ENCODE measurements at places on chromosomes 5 and 9.

- no peak for DNase-seq
Measured at GRCh38 chr5:142295084-142295758, 29.6 kb downstream of the SPRY4 start.

- DNase-seq, result no peak
Measured at GRCh38 chr5:181042722-181043121, 2.7 kb downstream of the BTNL9 start.

DNA sequence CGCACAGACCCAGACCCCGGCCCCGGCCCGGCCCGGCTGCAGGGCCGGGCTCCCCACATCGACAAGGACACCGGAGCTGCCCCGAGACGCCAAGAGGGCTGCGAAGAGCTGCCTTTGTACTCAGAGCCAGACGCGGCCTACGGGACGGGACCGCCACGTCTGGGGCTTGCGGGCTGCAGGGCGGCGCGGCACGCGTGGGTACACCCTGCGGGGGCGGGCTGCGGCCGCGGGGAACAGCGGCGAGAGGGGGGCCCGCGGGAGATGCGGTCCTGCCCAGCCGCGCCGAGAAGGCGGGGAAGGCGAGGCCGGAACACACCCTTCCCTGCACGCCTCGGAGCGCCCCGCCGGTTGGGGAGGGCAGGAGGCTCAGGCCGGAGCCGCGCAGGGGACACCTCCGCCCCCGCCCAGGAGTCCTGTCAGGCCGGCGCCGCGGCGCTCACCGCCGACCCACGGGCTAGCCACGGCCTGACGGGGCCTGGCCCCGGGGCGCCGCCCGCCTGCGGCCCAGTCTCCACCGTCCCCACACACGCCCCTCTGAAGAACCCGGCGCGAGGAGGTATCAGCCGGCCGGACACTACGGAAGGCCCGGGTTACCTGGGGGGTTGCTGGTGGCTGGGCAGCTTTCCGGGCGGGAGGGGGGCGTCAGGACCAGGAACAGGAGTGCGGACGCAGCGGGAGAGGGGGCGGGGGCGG is 478 bp downstream of the RAB14 start:
- DNase-seq, result no peak

DNA sequence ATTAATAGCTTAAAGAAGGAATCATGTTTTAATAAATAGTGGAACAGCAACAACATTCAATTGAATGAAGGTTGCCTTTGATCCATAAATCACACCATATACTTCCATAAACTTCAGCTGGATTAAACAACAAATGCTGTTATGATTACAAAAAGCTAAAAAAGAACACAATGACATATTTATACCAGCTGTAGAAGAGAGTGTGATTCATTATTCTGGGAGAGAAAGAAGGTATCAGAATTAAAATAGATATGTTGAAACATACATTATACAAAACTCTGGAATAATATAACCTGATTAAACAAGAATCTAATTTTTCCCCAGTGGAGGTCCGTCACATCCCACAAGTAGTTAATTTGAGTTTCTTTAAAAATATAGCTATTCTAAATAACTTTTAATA is 7.5 kb upstream of the RECK start:
- DNase-seq, result no peak

DNA sequence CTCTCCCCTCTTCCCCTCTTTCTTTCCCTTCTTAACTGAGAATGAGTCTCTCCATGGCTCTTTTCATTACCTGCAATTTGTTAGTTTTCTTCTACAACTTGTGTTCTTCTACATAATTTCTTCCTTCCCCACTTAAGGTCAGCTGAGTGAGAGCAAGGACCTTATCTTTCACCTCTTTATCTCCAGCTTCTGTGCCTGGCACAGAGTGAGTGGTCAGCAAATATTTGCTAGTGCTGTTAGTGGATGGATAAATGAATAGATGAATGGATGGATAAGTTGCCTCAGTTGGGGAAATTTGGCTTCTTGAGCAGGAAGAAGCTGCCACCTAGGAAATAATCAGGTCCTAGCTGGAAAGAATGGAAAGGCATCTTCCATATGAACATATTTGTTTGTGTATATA is 44.6 kb upstream of the PPARGC1B start:
- DNase-seq, result no peak

- no peak for DNase-seq
Measured at GRCh38 chr5:79263290-79263689, 27.4 kb downstream of the JMY start.

DNA sequence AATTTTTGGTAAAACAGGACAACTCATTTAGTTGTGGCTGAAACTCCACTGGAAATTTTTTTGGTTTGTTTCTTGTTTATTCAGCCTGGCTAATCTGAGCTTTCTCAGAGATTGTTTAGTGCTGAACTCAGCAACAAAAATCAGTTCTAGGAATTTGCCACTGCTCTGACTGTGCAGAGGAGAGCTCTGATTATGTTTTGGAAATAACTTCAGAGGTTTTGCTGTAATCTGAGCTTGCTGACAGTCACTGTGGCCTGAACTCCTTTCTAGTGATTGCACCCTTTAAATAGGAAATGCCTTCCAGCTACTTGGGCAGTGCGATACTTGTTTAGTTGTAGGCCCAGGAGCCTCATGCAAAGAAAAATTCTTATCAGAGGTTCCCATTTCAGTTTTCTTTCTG is 60.2 kb downstream of the OSTF1 start:
- no peak for DNase-seq

DNA sequence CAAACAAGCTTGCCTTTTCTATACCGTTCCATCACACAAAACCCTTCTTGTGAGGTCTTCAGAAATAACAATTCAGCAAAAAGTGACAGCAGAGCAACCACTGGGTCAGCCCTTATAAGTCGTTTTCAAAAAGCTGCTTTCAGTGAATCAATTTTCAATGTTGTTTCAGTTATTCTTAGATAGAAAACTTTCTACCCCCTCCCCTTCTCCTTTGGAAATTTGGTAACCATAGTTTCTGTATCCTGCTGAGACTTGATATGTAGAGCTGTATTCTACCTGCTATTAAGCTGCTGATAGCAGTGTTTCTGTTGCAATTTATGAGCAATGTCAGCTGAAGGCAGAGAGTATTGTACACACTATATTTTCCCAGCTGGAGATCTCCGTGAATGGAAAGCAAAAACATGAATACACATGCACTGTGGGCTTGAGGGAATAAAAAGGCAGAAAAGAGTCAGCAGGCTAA is 75.7 kb downstream of the ZNF608 start:
- DNase-seq, result no peak

DNA sequence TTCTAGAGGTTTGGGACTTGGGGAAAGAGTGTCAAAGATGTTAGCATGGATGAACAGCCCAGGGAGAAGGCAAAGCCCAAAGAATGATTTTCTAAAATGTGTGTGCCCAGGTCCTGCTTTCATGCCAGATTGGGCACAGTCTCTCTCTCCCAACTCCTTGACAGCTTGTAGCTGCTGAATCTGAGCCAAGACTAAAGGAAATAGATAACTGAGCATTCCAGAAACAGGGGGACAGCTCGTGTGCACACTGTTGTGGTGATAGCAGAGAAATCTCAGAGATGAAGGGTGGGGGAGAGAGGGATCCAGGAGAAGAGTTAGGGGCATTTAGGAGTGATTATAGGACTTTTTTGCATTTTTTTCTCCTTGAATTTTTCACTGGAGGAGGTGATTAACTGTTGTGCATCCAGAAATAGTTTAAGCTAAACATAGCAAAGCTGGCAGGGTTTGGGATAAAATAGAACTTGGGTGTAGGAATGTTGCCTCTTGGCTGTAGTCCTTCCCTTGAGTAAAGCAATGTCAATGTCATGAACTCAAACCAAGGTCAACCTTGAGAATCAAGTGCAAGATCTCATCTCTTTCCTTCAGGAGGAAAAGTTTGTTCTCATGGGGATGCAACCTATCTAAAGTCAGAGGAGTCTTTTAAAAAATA is 245.9 kb downstream of the SH3GL2 start:
- peak; percentile 70 for DNase-seq

DNA sequence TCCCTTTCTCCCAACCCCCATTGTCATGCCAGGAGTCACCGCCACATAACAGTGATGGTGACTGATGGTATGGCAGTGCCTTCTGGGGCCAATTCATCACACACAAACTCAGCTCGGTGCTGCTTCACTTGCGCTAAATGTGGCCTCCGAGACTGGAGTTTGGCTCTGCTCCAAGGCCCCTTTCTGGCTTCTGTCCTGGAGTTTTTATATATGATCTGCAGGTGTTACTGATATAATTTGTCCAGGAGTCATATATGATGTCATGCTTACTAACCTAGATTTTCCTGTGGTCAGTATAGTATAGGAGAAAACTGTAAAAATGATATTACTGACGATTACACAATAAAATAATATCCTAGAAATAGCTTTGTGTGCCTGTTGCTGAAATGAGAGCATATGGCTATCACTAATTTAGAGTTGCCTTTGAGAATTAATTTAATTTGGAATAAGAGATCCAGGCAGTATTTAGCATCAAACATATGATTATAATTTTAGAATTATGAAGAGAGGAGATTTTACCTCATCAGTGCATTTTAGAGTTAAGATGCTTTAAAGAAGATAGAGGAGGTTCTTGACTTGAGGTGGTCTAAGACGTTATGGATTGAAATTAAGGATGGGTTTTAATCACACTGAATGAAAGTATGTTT is 334.1 kb upstream of the CD180 start:
- peak; percentile 25 for DNase-seq

DNA sequence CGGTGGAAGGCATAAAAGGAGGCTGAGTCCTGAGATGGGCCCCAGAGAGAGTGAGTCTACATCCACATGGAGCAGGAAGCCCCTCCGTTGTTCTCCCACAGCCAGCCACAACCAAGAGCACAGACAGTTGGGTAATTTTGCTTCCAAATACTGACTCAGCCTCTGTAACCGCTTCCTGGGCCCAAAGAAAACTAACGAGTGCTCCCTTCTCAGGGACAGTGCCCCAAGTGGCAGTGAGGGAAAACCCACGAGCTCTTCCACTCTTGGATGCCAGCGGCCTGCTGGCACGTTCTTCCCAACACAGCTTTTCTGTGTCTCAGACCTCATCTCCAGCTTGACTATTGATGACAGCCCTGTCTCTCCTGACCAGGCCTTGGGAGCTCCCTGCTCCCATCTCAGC is 207.6 kb downstream of the FSTL4 start:
- no peak for DNase-seq

GRCh38 chr9:110659891-110660541 is 8.6 kb upstream of the MUSK start:
- no peak for DNase-seq

DNA sequence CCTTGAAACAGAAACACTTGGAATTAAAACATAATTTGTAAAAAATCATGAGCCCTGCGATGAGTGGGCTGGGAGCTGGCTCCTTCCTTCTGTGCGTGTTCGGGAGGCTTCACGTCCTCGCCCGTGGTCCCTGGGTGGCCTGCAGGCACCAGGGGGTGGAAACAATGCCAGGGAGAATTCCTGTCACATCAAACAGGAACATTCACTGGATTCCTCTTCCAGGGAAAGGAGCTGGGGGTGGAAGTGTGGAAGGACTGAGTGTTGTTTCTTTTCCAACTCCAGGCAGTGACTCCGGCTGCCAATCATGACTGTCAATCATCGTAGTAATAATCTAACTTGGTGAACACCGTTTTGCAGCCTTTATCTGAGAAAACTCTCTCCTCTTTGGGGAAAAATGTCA is 10.3 kb downstream of the TOR1A start:
- DNase-seq, result no peak

DNA sequence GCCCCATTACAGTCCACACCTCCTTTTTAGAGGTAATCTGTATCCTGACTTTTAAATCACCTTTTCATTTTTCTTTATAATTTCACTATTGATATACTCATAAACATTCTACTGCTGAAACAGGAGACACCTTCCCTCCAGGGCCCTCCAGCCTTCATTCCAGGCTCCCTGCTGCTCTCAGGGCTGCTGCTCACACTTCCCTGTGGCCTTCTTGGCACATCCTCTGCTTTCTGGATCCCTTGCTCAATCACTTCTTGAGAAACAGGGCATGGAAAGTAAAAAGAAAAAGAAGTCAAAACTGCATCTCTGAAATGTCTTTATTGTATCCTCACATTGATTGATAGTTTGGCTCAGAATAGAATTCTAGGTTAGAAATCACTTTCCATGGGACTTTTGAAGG is 19.3 kb upstream of the WNT8A start:
- no peak for DNase-seq

DNA sequence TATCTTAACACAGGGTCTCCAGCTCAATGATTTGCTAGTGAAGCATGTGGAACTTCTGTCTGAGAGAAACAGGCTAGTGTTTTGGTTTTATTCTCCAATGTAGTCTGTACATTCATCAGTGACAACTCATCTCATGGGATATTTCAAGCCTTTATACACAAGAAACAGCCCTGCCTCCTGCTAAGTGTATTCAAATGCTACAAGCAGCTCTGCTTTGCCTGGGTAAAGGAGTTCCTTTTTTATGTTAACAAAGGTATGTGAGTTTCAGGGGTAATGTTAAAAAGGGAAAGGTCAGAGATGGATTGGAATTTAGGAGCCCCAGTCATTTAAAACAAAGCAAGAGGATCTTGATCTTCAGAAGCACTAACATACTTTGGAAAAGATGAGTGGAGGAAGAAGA is 498.7 kb downstream of the ISL1 start:
- no peak for DNase-seq

DNA sequence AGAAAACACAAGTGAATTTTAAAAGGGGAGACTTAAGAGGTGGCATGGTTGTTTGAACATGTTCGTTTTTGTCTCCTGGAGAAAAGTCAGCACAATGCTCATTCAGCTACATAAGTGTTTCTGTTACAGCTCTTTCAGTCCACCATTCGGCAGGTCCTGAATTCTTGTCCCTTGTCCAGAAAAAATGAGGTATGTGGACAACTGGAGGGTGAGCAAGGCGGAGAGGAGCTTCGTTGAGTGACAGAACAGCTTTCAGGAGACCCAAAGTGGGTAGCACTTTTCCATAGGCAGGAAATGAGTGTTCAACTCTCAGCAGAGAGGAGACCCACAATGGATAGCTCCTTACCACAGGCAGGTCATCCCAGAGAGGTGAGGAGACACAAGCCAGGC is 4.9 kb downstream of the PDCD1LG2 start:
- DNase-seq, result no peak

GRCh38 chr5:147359581-147359980 is 124.8 kb downstream of the STK32A start:
- no peak for DNase-seq

DNA sequence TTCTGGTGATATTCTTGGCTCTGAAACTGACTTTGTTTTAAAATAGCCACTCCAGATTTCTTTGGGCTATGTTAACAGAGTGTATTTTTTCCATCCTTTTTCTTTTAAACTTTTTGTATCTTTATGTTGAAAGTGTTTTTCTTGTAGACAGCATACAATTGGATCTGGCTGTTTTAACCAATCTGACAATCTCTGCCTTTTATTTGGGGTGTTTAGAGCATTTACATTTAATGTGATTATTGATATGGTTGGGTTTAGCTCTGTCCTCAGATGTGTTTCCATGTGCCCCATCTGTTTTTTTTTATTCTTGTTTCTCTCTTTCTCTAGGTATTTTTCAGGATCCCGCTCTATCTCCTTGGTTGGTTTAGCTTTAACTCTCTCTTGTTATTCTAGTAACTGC is 10.7 kb downstream of the SLC6A18 start:
- DNase-seq, result no peak

Measured in DMS 273 treated with DMSO at 0.1 percent for 48 hours (cell line).